Endothelial cell (in vitro differentiated cells): ENCODE measurements at places on chromosomes 1 and 21.

- H3K4me1 ChIP-seq = peaks cover 43% of the 10 kb centered on the region
- H3K4me3 ChIP-seq = no peak overlapping the region
- no peak overlapping the region for H3K27ac ChIP-seq
- no peak for DNase-seq
Measured at GRCh38 chr1:42317308-42317707, 17.7 kb downstream of the FOXJ3 start.

DNA sequence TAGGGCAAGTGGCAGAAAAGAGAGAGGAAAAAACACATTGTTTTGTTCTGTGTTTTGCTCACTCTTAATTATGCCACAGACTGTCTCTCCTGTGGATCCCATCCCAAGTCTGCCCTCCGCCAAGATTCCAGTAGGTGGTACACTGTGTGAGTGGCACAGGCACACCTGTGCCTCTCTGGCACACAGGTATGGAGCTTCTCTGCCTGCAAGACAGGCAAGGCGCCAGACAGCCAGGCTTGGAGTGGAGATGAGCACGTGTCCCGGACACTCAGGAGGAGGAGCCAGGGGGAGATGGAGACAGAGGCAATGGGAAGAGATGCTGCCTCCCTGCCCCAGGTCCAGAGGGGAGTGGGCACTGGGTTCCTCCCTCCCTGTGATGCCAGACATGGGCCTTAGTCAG, 6.5 kb upstream of the GRIK3 start:
- no peaks in the 10 kb centered on the region for H3K36me3 ChIP-seq
- peaks cover 16% of the 10 kb centered on the region for H3K27me3 ChIP-seq
- no peak overlapping the region for H3K27ac ChIP-seq

GRCh38 chr1:176837708-176838107, 326.8 kb downstream of the ASTN1 start:
- H3K4me1 ChIP-seq = no peaks in the 10 kb centered on the region
- H3K36me3 ChIP-seq = no peaks in the 10 kb centered on the region
- H3K27me3 ChIP-seq = peaks cover 1% of the 10 kb centered on the region
- no peak overlapping the region for H3K27ac ChIP-seq
- DNase-seq = no peak
- H3K4me3 ChIP-seq = no peak overlapping the region

DNA sequence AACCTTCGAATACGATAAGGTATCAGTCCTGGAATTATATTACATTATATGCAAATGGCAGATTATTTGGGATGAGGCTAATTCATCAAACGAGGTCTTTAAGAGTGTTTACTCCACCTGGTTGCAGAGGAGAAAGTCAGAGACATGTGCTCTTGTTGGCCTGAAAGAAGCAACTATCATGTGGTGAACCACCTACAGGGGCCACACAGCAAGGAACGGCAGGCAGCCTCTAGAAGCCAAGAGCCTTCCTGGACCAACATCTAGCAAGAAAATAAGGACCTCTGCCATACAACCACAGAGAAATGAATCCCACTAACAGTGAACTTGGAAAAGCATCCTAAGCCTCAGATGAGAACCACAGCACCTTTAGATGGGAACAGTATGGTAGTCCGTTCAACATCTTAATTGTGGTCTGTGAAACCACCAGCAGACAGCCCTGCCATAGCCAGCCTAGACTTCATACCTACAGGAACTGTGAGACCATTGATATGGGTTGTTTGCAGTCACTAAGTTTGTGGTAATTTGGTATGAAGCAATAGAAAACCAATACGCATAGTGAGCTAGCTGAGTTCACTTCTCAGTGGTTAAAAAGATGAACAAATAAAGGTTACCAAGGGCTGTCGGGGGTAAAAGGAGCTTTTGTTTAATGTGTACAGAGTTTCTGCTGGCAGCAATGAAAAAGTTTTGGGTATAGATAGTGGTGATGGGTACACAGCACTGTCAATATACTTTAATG, 345.7 kb upstream of the RUNX1 start:
- H3K36me3 ChIP-seq = no peaks in the 10 kb centered on the region
- no peaks in the 10 kb centered on the region for H3K4me1 ChIP-seq
- H3K27ac ChIP-seq = no peak overlapping the region
- no peak overlapping the region for H3K4me3 ChIP-seq

DNA sequence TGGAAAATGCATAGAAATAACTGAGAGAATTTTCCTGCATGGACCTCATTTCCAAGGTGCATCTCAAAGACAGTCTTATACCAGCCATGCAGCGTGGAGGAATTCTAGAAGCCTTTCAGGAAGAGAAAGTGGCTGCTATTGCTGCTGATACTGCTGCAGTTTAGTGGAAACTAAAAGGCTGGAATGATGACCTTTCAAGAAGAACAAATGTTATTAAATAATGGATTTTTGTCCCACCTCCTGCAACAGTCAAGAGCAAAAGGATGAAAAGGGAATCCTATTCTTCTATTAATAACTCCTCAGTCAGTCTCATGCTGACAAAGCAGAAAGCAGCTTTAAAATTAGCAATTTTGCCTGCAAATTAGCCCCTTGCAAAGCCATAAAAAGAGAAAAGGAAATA, 68.2 kb upstream of the C1orf87 start:
- no peaks in the 10 kb centered on the region for H3K4me1 ChIP-seq
- no peaks in the 10 kb centered on the region for H3K27me3 ChIP-seq
- no peaks in the 10 kb centered on the region for H3K36me3 ChIP-seq
- no peak overlapping the region for H3K4me3 ChIP-seq
- H3K27ac ChIP-seq = no peak overlapping the region
- no peak for DNase-seq
